ENCODE measurements at places on chromosomes 5 and 9.

DNA sequence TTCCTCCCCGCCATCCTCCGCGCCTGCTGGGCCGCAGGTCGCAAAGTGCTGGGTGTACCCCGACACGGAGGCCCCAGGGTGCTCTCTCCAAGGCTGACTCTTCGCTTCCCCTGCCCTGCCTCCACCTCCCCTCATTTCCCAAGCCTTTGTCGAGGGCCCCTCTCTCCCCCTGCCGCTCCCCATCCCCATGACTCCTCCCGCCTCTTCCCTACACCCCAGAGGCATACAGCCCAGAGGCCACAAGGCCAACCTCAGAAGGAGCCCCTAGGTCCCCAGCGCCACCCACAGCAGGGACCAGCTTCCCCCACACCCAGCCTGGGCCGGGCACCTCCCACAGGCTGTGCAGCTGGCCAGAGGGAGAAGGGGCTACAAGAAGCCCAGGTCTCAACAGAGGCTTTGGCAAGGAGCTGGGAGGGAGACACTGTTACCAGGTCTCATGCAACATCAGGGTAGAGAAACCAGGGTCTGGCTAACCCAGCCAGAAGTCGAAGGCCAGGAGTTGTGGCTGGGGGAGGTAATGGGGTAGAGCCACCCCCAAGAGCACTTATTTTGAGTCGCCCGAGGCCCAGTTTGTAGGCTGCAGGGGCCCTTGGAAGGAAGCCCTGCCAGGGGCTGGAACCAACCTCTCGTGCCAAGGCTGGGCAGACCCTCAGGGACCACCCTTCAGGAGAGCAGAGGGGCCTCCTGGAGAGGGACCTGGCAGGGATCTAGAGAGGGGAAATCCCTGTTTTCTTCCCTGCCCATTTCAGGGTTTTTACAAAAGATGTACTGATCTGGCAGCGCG is 24.5 kb upstream of the SARDH start:
- DNase-seq = no peak

GRCh38 chr5:173923218-173924095 is 35.3 kb downstream of the CPEB4 start:
- DNase-seq = no peak

DNA sequence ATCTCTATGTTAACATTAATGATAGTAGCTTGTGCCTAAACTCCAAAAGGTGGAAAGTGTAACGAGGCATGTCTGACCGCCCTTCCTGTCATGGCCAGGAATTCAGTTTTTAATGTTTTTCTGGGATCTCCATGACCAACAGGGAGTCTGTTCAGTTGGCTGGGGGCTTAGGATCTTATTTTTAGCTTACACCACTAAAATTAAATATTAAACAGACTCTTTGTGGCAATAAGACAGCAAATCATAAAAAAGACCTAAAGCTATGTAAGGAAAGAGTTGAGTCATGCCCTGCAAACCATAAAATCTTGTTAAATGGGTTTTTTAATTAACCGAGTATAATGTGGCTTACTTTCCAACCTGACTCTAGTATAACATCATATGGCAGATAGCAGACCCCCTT is 247.8 kb downstream of the DIRAS2 start:
- no peak for DNase-seq

DNA sequence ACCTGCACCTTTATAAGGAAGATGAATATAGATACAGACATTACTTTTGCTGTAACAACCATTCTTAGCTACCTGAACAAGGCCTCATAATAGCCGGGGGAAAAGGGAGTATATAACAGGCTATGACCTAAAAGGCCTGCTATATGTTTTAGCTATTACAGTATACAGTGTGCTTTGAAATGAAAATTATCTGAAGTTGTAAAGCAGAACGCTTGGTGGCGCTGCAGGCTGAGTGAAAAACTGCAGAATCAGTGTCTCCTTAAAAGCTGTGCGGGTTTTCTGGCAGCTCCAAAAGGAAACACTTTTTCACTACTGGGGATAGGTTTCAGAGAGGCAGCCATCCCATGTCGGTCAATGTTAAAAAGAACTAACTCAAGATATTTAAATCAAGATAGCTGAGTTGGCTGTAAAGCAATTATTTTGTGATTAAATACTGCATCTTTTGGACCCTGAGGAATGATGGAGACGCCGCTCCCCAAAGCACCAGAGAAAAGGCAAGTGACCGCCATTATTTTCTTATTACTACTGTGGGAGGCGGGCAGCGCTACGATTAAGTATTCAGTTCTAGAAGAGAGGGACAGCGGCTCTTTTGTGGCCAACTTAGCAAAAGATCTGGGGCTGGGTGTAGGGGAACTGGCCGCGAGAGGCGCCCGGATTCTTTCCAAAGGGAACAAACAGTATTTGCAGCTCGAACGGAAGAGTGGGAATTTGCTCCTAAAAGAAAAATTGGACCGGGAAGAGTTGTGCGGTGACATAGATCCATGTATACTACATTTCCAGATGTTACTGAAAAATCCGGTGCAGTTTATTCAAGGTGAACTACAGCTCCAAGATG is 5.9 kb downstream of the PCDHB6 start:
- DNase-seq = no peak

DNA sequence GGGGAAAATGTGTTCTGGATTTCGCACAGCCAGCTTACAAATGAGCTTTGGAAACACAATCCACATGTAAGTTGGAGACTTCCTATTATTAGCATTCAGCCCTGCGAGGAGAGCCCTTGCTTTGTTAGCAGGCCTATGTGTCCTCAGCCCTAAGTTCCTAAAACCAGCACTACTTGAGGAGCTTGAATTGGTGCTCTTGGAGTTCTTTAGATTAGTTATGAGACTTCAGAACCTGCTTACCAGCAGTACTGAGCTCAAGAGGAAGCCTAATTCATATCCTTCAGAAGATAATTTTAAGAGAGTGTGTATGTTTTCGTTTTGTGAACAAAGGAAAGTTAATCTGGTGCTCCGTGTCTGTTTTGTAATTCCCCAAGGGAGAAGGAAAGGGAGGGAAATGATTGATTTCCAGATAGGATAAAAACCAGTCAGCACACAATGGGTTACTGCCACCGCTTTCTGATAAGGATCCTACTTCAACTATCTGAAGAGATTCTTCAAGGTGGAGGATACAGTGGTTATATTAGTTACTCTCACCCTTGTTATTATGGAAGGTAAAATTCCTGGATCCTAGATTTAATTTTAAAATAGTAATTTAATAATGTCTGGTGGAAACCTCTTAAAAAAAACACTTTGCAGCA is 35.2 kb downstream of the PIK3R1 start:
- DNase-seq = no peak

DNA sequence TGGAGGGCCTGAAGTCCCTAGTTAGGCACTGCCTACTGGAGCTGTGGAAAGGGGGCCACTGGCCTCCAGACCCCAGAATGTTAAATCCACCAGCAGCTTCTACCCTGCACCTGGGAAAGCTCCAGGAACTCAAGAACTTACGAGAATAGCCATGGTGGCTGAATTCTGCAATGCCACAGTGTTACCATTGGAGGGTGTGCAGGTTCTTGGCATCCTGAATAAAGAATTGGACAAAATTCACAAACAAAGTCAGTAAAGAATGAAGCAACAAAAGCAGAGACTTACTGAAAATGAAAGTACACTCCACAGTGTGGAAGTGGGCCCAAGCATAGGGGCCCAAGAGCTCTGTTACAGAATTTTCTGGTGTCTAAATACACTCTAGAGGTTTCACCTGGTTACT is 107.0 kb downstream of the PRDM9 start:
- DNase-seq = no peak

- DNase-seq = no peak
These were observed 173.9 kb downstream of the C9orf50 start for GRCh38 chr9:129446828-129447550.

GRCh38 chr5:97624886-97625285 is 441.8 kb upstream of the RIOK2 start:
- DNase-seq = no peak

GRCh38 chr9:9352877-9353481 is 1259.8 kb downstream of the PTPRD start:
- DNase-seq = no peak

DNA sequence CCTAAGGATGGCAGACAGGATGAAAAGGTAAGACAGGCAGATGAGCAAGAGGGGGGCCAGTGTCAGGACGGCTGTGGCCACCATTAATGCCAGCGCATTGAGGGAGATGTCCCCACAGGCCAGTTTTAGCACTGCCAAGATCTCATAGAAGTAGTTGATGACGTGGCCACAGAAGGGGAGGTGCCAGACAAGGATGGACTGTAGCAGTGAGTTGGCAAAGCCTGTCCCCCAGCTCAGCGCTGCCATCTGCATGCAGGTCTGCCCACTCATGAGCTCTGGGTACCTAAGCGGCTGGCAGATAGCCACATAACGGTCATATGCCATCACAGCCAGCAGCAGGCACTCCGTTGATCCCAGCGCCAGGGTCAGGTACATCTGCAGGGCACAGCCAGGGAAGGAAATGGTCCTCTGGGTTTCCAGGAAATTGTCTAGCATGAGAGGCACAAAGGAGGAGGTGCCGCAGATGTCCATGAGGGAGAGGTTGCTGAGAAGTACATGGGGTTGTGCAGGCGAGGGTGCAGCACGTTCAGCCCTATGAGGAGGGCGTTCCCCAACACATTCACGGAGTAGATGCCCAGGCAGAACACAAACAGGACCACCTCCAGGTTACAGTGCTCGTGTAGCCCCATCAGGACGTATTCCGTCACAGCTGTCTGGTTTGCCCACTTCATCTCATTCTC is 10.8 kb downstream of the OR13J1 start:
- no peak for DNase-seq

GRCh38 chr9:98533132-98533531 is 175.6 kb downstream of the GABBR2 start:
- no peak for DNase-seq

DNA sequence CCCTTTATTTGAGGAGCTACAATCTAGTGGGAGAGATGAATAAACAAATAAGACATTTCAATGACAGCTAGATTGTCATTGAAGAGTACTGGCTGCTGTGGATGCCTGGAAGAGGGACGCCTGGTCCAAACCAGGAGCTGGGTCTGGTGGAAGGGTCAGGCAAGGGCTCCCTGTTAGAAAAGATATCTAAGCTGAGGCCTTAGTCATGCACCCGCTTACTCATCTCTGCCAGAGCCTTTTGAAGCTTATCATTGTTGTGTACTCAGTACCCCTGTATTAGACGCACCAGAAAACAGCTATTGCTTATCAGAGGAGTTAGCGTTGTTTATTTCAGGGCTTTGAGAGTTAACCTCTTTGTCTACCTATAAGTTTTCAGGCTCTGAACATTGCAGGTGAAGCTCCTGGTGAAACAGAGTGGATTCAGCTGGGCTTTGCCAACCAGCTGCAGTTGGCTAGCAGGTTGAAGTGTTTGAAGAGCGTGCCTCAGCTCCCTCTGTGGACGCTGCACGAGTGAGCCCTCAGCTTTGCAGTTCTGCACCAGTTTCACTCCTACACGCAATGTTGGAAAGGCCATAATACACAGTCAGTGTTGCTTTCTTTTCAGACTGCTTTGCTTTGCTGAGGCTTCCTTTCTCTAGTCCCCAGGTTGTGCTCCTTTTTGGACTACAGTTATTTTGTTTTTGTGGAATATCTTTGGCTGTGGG is 5.6 kb upstream of the GPR151 start:
- DNase-seq = no peak

- no peak for DNase-seq
These were observed 243.9 kb upstream of the ATP10B start for GRCh38 chr5:161095953-161096352.

DNA sequence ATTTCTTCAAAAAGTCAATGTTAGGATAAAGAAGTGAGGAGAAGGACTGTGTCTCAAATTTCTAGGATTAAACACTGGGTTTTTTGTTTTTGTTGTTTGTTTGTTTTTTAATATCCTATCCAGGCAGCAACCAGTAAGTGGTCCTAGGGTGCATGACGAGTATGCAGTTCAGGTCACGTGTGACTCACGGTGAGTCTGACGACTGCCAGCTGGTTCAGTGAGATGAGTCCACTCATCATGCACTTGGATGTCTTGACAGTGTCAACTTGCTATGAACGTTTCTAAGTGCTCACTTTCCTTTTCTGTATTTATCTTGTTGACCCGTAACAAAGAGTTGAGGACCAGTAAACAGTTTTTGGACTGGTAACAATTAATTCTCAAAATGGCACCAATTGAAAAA is 32.7 kb downstream of the ATG10 start:
- DNase-seq = no peak

DNA sequence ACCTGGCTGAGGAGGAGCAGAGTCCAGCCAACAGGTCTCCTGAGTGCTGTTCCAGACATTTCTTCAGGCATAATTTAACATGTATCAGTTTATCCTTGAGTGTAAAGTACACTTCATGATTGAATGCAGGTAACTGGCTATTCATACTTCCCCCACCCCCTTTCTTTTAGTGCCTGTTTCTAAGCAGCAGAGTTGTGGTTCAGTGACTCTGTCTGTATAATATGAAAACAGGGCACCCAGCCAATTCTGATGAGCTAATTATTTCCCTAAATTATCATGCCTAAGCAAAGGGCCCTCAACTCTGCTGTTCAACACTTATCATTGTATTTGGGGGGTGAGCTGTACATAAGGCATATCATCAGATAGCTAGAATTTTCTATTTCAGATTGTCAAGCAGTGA is 51.9 kb upstream of the ZSWIM6 start:
- DNase-seq = no peak

- DNase-seq = no peak
These were observed 928 bp downstream of the HACD4 start for GRCh38 chr9:21030389-21031035.

- no peak for DNase-seq
These were observed 47.5 kb downstream of the SERINC5 start for GRCh38 chr5:80208381-80208780.

- DNase-seq = no peak
These were observed 395.0 kb upstream of the SMARCA2 start for GRCh38 chr9:1619915-1620710.

- DNase-seq = no peak
These were observed 96.2 kb downstream of the ARHGEF28 start for GRCh38 chr5:73722231-73722630.

GRCh38 chr9:90455316-90455715 is 187.3 kb downstream of the DIRAS2 start:
- DNase-seq = no peak

GRCh38 chr5:106127341-106127781 is 1543.4 kb downstream of the EFNA5 start:
- DNase-seq = no peak

GRCh38 chr5:123429993-123430392 is 6.8 kb upstream of the CEP120 start:
- no peak for DNase-seq

GRCh38 chr9:134125413-134126095 is 10.3 kb upstream of the WDR5 start:
- no peak for DNase-seq

DNA sequence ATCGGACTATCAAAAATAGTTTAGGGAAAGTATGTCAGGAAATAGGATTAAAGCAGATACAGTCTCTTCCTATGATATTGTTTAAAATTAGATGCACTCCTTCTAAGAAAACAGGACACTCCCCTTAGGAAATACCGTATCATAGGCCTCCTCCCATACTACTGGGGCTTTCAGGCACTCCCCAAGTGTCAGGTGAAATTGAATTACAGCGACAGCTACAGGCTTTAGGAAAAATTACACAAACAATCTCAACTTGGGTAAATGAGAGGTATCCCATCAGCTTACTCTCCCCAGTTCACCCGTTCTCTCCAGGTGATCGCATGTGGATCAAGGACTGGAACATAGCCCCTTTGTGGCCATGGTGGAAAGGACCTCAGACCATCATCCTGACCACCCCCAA is 110.4 kb upstream of the EPB41L4A start:
- DNase-seq = no peak

Data from glomerular endothelial cell (primary cell).